ENCODE measurements at places on chromosomes 1 and 21.

- no peak for DNase-seq
Observed at GRCh38 chr1:87878873-87879272, 550.2 kb downstream of the LMO4 start.

GRCh38 chr1:86227026-86227425 is 70.5 kb upstream of the COL24A1 start:
- DNase-seq = no peak

GRCh38 chr1:110057963-110058518 is 12.4 kb downstream of the ALX3 start:
- peak; percentile 58 for DNase-seq

DNA sequence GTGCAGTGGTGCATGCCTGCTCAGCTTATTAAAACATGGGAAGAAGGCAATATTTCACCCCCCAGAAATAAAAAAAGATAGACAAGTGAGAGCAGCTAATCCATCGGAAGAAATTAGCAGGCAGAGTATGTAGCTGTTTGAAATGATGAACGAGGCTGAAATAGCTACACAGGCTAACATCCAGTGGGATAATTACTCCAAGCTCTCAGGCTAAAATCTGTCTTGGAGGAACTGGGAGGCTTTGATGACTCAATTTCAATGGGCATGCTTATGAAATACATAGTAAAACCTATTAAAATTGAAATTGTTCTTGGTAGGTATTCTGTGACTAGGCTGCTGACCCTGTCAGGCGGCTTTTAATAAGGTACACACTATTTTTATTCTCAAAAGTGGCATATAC is 84.1 kb upstream of the RRP15 start:
- no peak for DNase-seq

GRCh38 chr1:55423376-55423775 is 208.2 kb upstream of the USP24 start:
- DNase-seq = no peak

DNA sequence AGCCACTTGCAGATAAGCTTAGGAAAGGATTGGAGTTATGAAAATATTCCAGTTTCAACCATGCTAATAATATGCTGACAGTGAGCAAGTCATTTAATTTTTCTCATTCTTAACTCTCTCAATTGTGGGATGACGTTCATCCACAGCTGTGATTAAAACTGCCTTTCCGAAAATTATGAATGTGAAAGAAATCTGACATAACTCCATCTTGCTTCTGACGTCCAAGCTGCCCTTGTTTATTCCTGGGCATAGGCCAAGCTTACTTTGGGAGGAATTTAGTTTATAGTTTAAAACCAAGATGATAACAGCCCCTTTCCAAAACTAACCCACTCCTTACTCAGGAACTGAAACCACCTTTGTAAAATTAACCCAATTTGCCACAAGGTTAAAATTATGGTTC is 11.0 kb upstream of the RGS18 start:
- DNase-seq = no peak

- DNase-seq = peak; percentile 85
Observed at GRCh38 chr1:204254031-204254661, 40.4 kb upstream of the GOLT1A start.

- DNase-seq = no peak
Observed at GRCh38 chr1:182048562-182048961, 12.9 kb downstream of the ZNF648 start.

GRCh38 chr1:178417858-178418257 is 78.9 kb downstream of the CLEC20A start:
- peak; percentile 81 for DNase-seq

DNA sequence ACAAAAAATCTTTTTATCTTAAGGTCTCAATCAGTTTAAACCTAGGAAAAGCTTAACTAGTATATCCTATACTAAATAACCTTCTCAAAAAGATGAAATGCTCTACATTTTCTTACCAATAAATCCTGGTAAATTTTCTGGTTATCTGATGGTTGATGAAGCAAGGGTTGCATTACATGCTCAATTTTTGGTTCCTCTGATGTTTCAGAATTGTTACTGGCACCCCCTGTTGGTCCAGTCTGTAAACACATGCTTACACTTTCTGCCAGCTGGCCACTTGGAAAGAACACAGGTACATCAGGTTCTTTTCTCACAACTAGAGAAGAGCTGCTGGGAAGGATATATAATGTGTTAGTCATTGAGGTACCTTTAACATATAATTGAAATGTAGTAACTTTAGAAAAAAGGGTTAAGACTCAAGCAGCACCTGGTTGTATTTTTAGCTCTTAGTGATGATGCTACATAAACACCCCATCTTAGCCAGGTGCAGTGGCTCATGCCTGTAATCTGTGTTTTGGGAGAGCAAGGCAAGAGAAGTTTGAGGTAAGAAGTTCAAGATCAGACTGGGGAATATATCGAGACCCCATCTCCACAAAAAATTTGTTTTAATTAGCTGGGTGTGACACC is 30.9 kb upstream of the TAL1 start:
- peak; percentile 60 for DNase-seq
